ENCODE measurements at places on chromosomes 13 and 19.
A peak's percentile ranks its signal among the peaks of the same experiment; 100 is the strongest.

GRCh38 chr13:37918751-37919150, 49.2 kb upstream of the TRPC4 start:
- DNase-seq = no peak

DNA sequence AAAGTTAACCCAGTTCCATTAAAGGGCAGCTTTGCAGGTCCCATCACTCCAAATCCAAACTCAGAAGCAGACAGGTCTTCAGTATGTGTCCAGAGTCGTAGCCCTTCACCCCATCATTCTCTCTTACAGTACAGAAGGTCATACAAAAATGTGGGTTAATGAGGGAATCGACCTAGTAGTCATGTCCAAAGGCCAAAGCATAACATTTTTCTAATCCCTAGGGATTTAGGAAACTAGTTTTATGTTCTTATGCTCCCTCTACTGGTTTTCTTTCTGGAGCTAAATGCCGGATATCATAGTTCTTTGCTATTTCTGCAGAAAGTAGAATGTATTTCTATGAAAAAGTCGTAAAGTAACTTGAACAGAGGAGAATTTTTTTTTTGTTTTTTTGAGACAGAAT, 72.2 kb downstream of the DHRS12 start:
- peak; percentile 81 for DNase-seq

GRCh38 chr13:34833562-34834182, 108.4 kb upstream of the NBEA start:
- DNase-seq = peak; percentile 7

DNA sequence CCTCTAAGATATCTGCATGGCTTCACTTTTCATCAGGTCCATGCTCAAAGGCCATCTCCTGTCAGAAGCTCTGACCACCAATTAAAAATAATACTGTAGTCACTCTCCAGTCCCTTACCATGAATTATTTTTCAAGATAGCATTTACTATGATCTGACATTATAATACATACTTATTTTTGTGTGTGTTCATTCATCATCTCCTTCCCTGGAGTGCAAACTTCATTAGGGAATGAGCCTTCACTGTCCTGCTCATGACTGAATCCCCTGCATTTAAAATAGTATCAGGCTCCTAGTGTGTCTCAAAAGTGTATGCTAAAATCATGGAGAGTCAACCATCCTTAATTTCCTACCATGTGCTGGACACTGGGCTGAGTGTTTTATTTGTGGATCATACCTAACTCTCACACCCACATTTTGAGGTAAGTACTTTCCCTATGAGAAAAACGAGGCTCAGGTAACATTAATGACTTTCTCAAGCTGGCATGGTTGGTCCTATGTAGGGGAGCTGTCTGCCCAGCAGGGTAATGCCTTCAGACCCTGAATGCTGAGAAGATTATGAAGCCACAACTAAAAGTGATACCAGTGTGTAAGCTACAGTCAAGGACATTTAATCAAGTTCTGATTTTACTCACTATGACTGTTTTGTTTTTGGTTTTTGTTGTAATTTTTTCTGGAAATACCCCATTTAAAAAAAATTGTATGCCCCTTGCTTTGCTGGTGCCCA, 16.3 kb downstream of the PLA2G4C start:
- no peak for DNase-seq

DNA sequence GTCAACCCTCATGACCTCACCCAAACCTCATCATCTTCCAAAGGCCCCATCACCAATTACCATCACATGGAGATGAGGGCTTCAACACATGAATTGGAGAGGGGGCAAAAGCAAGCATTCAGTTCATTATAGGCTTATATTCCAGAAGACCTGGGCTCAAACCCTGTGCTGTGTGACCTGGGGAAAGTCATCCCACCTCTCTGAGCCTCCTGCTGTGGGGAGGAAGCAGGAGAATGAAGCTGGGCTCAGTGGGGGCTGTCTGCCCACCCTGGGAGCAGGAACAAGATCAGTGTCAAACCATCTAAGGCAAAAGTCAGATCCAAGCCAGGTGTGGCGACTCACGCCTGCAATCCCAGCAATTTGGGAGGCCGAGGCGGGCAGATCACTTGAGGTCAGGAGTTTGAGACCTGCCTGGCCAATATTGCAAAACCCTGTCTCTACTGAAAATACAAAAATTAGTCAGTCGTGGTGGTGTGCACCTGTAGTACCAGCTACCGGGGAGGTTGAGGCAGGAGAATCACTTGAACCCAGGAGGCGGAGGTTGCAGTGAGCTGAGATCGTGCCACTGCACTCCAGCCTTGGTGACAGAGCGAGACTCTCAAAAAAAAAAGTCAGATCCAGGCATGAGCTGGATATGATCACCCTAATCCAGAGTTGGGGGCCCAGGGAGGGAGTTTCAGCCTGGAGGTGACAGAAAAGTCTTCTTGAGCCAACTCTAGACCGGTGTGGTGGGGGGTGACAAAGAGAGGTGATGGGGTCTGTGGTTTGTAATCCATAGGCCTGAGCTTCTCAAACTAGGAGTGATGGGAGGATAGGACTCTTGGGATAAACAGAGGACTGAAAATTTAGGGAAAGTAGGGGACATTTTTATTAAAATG, 1.6 kb upstream of the TPM4 start:
- no peak for DNase-seq

- no peak for DNase-seq
These were observed 8.1 kb upstream of the TSHZ3 start for GRCh38 chr19:31357315-31357673.

- no peak for DNase-seq
These were observed 162.4 kb downstream of the DCT start for GRCh38 chr13:94317063-94317491.
